NCI-H1105 (cell line): ENCODE measurements at places on chromosomes 1 and 21.

GRCh38 chr21:40829791-40830190 lies 17.2 kb downstream of the DSCAM start:
- no peak for DNase-seq

DNA sequence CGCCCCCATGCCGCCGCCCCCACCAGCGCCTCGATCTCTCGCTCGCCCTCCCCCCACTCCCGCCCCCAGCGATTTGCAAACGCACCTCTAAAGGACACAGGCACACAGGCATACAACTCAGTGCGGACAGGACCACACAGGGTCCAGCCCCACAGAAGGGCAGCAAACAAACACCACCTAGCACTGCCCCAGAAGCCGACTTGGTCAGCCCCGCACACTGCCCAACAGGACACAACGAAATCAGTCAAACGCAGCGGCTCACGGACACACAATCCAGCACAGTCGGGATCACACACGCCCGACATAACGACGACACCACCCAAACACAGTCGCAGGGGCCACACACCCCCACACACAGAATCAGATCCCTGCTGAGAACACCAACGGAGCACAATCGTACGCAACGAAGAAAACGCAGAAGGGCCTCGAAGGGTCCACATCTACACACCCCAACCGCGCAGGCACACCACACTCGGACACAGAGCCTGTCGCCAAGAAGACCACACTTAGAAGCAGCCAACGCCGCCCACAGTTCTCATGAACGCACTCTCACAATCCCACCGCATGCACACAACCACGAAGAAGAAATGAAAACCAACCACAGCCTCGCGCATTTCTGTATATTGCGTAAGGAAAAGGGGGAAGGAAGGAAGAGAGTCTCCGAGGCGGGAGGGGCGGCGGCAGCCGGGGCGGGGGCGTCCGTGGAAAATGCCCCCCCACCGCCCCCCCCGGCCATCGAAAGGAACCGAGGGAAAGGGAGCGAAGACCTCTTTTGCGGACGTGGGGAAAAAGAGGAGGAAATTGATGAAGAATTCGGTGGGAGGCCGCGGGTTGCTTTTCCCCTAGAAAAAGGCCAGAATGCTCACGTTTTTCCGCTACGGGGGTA lies 481 bp downstream of the TAL1 start:
- no peak for DNase-seq

DNA sequence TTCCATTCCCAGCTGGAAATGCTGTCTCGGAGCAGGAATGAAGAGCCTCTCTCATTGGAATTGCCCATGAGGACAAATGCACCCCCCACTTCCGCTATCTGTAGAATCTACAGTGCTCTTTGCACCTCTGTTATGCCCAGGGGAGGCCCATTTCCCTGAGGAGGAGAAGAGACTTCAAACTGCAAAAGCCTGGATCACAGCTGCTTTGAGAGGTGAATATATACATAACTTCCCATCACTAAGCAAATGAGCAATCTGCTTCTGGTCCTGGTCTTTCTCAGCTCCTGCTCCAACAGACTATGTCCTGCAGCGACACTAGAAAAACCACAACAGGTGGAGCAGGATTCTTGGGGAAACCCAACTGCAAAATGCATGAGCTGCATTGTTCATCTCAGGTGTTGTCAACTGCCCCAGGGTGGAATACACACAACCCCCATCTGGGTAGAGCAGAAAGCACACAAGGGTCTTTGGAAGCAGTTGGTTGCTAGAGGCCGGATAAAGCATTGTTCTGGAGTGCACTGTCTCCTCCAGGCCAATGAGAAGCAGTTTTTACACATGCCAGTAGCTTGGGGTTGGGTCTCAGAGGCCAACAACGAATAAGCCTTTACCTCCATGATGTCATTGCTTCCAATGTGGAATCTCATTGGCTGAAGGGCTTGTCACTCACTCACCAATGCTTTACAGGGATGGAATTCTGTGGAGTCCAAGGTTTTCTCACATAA lies 67.7 kb upstream of the RAB4A start:
- DNase-seq = no peak

DNA sequence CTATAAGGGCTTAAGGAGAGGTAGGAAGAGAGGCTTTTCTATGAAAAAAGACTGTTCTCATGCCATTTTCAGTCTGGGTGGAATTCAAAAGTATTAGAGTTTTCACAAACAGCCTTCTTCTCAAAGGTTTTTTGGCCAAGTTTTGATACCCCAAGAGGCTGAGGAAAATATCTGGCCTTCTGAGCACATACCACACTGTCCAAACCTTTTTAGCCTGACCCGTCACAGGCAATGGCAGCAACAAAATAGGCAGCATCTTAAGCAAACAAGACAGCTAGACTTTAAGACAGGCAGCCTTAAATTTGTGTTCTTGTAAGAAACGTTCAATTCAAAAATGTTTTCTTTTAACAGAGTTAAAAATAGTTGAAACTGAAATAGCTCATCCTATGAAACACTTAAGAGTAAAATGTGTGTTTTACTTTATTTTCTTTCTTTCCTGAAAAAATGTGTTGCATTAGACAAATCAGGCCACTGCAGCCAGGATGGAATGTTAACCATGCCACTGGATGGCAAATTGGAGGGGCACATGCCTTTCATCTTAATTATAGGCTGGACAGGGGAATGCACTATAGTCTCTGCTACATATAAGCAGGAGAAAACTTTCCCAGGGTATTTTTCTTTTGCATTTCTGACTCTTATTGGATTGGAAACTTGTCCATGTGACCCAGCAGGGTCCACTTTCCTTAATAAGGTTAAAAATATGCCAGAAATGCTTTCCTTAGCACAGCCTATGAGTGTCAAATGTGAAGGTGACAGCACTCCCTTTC lies 315.0 kb downstream of the TGFB2 start:
- DNase-seq = no peak

DNA sequence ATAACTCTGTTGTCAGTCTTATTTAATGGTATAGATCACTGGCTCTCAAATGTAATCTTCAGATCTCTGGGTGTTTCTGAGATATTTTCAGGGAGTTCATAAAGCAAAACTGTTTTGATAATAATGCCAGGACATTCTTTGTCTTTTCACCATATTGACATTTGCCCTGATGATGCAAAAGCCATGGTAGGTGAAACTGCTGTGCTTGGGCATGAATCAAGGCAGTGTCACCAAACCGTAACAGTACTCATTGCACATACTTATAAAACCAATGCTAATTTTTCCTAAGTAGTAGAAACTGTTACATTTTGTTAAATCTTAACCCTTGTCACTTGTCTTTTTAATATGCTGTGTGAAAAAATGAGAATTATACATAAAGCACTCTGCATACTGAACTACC lies 76.0 kb downstream of the RPS6KC1 start:
- no peak for DNase-seq

DNA sequence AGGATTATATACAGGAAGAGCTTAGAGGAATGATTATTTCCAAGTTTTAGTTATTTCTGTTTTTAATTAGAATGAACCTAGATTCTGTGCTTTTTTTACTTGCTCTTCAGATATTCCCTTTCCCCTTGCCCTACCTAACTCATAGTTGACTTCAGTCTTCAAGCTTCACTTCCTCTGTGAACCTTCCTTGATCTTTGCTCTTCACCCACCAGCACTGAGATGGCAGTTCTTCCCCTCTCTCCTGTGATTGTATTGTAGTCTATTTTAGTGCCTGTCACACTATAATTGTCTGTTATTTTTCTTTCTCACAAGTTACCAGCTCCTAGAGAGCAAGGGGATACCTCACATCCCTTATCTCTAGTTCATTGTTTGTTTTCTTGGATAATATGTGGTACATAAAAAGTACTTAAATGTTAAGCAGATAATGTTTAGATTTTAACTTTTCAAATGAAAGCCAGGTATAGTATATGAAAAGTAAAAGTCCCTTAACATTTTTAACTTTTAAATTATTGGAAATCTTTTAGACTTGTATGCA lies 33.2 kb downstream of the KCTD3 start:
- DNase-seq = no peak

DNA sequence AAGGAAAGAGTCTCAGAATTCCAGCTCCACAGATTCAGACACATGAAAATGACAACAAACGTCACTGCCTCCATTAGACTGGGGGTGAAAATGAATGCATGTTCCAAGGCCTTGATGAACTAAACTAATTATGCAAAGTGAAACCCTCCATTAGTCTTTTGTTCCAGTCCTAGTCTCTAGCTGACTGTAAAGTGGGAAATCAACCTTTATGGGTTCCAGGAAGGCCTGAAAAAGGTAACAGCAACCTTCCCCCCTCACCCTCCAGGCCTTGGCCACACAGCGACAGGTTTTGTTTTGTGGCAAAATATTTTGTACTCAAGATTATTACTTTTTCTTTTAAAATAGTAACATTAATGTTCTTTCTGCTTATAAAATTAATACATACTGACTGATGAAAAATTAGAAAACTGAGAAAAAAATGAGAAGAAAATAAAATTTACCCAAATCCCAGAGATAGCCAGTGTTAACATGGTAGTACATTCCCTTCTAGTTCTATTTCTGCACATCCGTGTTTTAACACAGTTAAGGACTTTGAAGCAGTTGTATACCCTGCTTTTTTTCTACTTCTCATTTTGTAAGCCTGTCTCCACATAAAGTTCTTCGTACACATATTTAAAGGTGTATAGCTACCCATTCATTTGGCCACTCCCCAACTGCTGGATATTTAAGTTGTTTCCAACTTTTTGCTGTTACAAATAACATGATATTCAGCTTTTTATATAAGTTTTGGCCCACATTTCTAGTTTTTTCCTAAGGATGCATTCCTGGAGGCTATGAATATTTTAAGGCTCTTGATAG lies 60.9 kb downstream of the CD2 start:
- no peak for DNase-seq

DNA sequence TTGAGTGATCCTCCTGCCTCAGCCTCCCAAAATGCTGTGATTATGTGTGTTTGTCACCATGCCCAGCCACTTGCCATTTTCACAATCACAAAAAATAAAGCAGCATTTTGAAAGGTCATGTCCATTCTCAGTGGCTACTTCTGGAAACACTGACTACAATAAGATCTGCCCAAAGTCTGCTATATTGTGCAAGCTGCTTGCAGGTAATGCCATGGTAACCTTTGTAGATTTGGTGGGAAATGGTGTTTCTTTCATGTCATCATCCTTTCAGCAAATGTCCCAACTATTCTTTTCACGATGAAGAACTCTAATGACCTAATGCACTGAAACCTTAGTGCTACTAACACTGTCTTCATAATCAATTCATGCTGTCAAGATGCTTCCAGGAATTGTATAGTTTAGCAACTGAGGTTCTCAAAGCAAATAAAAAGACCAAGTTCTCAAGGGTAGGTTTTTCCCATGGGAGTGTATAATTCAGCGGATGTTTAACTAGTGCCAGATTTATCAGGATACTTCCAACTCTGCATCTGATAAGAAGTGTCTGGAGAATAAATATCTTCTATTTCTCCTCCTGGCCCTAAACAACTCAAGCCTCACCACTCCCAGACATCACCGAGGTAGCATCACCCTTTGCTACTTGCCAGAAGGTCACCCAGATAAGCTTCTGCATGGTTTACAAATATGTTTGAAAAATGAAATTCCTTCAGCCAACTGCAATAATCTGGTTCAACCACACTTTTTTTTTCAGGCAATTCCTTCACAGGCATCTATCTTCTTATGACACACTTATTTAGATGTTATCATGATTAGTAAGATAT lies 132.0 kb upstream of the ZC3H11B start:
- DNase-seq = no peak

DNA sequence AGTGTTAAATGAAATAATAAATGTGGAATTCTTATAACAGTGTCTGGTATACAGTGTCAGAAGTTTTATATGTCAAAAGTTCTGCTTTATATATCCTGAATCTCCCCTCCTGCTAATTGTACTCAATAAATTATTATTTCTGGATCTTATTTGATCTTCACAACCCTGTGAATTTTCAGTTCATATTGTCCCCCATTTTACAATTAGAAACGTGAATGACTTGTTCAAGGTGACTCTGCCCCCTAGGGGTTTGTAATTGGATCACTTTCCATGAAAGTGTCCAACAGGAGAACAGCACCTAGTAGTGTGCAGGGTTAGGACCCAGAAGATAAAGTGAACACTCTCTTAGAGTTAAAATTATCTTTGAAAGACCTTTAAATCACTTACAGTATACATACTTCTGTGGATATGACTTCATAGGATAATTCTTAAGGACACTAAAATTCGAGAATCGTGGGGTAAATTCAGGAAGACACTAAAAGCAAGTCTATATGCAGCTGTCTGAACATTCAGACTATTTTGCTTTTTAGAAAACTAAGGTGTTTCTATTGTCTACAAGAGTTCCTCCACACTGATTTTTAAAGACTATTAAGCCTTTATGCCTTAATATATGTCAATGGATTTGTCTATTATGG lies 4.5 kb upstream of the DDR2 start:
- peak; percentile 50 for DNase-seq
